Urothelium cell line (cell line): ENCODE measurements at places on chromosomes 4 and X.

GRCh38 chrX:17519358-17519757, 144.4 kb downstream of the NHS start:
- no peak for DNase-seq

GRCh38 chrX:38860106-38861013, 59.1 kb downstream of the MID1IP1 start:
- no peak for DNase-seq

- no peak for DNase-seq
Observed at GRCh38 chr4:128880662-128881061, 71.2 kb downstream of the JADE1 start.

GRCh38 chr4:127648061-127648460, 15.3 kb downstream of the INTU start:
- DNase-seq: no peak

- no peak for DNase-seq
Observed at GRCh38 chrX:154032160-154032559, 12.5 kb upstream of the IRAK1 start.
